ENCODE measurements at places on chromosomes 4 and X.

DNA sequence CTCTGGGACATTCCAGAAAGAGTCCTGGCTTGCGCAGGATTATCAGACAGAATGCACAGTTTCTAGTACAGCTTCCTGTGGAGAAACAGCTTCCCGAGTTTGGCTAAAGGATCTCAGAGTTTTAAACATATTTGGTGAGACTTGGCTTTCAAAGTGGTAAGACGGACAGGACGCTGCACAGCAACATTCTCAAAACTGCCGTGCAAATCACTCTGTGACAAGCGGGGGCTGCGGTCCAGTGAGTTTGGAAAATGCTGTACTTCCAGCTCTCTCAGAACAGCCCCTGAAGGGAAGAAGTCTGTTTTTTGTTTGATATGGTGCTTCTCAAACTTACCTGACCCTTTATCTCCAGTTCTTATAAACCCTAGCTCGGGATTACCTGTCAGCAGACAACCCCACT is 18.1 kb downstream of the LGI2 start:
- no peak for DNase-seq

DNA sequence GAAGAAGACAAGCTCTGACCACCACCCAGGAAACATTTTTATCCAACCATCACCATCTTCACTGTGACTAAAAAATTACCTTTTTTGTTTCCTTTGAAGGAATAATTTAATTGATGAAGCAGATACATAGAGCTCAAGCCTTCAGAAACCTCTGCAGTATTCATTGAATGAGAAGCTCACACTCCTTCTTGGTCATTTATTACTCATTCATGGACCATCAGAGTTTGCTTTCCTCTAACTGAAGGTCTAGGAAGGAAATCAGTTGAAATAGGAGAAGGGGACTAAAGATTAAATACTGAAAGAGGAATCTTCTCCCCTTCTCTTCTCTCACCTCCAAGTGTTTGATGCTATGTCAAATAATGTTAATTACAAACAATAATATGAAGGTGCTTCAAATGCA is 290.6 kb upstream of the KLF3 start:
- DNase-seq = no peak

DNA sequence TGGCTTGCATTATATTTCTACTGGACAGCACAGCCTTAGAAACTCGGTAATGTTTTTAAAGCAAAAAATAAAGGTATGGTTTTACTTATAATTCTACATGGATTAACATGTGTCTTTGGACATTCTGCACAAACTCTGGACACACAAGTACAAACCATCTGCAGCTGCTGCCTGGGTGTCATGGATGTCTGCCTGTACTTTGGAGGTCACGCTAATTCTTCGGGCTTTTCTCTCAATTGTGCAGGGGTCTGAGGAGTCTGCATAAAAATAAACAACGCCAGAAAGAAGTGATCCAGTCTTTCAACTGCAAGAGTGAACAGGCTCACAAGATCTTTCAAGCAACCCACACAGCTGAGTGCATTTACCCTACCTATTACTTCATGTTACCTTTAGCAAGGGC is 55.2 kb downstream of the TAB3 start:
- no peak for DNase-seq

DNA sequence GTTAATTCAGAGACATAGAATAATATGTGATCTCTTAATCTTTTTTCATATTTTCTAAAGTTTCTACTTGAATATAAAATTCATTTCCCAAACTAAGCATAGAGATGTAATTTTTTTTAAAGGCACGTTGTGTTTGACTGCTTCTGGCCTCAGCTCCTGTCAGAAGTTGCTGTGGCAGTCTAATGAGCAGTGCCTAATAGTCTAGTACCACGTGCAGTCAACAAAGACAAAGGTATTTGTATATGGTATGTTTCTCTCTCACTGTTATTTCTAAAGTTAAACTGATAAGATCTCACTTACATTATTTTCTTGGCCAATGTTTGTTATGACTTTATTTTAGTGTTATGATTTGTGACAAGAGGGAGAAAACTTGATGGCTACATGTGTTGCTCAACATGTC is 48.6 kb upstream of the MCUB start:
- DNase-seq = no peak

DNA sequence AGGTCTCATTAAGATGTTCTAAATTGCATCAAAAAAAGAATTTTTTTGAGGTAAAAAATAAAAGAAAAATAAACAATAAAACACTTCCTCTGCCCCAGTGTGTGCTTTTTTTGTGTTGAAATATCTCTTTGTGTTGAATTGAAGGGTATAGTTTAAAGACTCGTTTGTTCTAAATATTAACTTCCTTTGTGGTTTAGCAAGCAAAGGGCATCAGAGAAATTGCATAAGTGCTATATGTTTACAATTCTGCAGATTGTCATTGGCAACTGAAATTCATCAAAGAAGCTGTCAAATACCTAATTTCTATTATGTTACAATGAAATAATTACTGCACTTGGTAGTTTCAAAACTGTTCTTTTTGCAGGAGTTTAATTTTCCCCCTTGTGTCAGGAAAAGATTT is 260.5 kb downstream of the DKK2 start:
- DNase-seq = no peak

DNA sequence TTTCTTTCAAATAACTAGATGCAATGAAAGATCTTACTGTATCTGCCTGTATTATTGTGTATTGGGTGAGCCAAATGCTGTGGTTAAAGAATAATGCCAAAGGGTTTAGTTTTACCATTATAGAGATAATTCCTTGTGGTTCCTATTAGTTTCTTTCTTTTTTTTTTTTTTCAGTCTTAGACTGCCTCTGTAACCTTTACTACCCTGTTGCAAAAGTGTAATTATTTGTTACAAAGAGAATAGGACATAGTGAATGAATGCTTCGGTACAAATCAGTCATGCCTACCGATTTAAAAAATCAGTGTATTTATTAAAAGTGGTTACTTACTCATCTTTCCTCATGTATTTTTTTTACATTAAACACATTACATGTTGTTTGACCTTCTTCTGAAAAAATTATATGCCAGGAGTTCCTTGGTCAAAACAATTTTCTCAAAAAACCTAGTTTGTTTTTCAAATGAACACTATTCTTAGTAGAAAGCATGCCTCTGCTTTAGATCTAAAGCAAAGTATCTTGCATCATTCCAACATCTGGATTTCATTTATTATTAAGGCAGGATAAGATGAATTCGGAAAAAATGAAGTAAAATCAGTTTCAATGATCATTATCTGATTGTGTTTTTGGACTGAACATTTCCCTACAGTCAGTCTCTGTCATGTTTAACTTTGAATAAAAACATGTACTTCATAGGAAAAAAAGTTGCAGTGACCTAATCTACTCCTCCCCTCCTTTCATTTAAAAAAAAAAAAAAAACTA is 21.2 kb upstream of the SYNPO2 start:
- no peak for DNase-seq

DNA sequence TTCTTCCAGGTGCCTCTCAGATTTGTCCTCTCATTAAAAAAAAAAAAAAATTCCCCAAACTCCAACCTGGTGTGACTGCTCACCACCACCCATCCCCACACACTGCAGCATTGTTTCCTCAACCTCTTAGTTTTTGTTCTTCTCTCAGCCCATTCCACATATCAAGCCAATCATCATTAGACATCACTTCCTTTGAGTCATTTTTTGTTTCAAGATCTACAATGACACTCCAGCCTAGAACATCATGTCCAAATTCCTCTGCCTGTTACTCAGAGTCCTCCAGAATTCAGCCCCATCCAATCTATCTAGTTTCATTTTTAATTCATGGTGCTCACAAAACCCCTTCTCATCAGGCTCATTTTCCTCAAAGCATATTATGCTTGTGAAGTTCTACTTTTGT is 262.5 kb upstream of the TEX13A start:
- DNase-seq = no peak

DNA sequence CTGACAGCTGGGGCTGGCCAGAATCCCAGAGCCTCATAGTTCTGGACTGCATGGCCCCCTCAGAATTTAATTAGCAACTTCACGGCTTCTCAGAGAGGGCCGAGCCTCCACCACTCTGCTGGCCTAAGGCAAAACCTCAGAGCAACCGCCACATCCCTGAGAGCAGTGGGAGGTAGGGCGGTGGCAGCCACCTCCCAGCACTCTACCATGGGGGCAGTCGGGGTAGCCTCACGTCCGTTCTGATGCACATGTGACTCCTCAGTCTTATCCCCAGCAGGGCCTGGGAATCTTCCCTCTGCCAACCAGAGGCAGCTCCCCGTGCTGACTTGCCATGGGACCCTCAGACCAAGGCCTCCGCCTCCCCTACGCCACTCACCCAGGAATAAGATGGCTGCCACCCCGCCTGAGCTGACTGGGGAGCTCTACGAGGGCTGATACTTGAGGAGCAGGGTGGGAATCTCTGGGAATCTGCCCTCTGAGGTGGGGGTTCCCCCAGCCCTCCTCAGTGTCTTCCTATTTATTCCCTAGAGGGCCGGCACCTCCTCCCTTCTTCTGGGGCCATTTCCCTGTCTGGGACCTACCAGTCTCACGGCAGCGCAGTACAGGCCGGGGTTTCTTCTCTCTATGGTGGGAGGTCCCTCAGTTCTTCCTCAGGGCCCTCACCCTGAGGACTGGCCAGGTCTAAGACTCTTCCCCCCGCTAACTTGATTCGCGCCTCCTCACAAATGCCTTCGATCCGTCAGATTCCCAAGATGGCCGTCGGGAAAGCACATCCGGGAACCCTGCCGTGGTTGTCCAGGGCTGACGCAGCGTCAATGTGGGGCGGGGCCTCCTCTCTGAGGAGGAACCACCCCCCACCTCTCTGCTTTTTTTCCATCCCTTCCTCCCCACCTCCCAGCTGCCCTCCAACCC is at the start of gene MAGEC2:
TSS of gene MAGEC2 (minus strand) at position 769 of the 912 bp plus-strand sequence. CDS start 1,303 bp downstream, outside the sequence.
- no peak for DNase-seq

DNA sequence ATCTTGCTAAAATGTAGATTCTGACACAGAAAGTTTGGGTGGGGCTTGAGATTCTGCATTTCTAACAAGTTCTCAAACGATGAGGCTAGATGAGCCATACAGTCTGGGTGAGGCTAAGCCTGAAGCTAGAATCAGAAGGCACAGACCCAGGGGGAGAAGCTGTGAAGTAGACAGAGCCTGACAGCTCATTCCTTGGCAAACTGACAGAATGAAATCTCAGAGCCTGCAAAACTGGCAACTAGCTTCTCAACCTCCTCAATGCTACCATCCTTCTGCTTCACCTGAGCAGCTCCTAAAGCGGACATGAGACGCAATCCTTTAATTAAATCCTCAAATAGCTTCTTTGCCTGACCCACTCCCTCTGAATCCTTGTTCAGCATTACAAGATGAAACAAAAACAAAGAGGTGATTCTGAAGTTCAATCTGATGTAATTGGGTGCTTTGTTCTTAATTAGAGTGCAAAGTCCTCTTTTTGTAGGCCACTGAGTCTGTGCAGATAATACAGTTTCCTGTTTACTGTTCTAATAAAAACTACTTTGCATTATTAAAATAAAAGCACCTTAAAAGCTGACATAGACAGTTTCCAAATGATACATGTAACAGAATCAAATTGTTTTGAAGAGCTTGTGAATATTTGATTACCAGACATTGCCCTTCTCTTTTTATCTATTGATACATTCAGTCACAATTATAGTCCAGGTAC is 71.0 kb upstream of the BMP2K start:
- DNase-seq = no peak

GRCh38 chr4:176013476-176014247 is 52.0 kb upstream of the WDR17 start:
- peak; percentile 44 for DNase-seq

DNA sequence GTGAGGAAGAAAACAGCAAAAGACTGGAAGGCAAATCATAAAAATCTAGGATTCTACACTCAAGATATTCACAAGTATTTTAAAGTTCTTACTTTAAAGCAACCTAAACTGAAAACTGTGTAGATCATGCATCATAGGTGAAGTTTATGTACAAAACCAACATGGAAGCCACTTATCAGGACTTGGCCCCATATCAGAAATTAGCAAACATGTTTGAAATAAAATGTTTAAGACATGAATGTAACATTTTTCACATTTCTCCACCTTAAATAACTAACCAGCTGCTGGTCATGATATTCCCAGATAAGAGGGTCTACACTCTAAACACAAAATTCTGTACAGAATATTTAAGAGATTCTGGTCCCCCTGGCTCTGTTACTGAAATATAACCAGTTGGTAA is 38.5 kb downstream of the APBB2 start:
- DNase-seq = no peak

- DNase-seq = no peak
Measured at GRCh38 chr4:28469886-28470285, 1609.2 kb downstream of the STIM2 start.

DNA sequence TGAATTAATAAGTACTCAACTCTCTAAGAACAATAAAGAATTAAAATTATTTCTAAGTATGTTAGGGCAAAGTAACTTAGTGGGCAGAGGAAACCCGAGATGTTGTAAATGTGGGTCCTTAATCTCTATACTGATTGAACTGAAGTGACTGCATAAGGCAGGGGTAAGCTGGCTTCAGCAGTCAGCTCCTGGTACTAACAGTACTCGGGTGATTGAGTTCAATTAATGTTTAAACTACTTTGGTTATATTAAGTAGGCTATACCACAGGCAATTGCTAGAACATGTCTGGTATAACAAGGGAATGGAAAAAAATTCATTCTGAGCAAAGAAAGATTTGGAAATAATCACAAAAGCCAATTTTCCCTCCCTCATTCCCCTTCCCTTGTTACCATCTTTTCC is 90.7 kb downstream of the LNX1 start:
- DNase-seq = no peak

- DNase-seq = no peak
Measured at GRCh38 chr4:180923486-180923885, 1319.7 kb upstream of the TENM3 start.

DNA sequence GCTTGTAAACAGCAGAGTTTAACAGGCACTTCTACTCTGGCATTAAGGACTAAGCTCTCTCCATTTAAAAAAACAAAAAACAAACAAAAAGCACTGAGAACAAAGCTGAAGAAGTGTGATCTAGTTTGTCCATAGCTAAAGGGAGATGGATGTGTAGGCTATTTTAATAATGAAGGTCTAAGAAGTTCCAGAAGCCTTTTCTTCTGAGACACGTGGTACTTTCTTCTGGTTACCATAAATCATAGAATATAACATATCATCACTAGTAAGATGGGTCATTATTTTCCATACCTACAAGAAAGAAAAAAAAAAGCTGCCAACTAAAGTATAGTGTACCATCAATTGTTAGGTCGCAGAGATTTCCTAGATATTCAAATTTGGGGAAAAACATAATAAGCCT is 722 bp upstream of the NBDY start:
- DNase-seq = peak; percentile 20

DNA sequence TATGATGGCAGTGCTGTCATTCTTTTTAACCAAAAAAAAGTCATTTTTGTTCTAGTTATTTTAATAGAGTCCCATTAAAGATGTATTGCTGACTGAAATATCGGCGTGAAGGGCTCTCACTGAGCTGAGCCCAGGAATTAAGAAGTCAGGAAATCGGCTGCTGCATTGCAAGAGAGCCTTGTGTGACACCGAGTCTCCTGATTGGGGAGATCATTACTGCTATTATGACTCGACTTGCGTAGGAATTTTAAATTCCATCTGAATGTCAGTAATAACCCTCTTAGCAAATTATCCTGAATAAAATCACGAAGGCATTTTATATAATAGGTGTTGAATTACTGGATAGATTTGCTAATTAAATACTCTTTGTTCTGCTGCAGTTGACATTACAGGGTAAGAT is 111.5 kb downstream of the POLA1 start:
- no peak for DNase-seq
